ENCODE measurements at places on chromosomes 5 and 9.

DNA sequence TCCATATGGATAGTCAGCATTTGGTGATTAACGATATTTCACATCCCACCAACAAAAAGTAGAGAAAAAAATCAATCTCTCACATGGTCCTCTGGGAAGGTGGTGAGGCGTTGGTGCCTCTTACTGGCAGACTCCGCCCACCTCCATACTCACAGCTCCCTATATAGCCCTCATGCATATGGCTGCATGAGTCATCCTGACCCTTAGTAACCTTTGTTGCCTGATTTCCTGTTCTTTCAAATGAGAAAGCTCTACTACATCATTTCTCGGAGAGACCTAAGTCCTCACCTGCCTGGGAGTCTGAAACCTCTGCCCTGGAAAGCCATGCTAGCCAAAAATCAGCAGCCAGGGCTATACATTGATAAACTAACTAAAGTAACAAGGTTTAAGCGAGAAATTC is 33.3 kb upstream of the ABCA1 start:
- DNase-seq: peak; percentile 95

- DNase-seq: peak; percentile 63
Observed at GRCh38 chr5:54360089-54360488, 49.7 kb upstream of the ARL15 start.

GRCh38 chr5:92518318-92518904 is 1062.6 kb downstream of the NR2F1-AS1 start:
- peak; percentile 50 for DNase-seq

DNA sequence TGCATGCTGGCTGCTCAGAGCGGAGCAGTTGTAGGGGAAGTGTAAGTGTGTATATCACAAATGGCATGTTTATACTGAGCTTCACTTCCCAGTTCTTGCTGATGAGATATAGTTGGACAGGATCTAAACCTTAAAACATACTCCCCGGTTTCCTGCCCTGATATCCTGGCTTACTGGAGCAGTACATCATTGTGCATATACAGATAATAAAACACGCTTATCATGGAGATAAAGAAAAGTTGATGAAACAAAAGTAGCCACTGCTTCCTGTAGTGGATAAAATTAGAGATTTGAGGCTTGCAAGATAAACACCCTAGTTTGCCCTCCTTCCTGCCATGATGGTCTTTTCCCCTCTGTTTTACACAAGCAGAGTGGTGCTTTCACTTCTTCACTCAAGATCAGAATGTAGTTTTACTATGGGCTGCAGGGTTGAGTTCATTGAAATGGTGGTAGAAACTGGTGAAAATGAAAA is 15.0 kb downstream of the NPR3 start:
- DNase-seq: no peak

- no peak for DNase-seq
Observed at GRCh38 chr5:17213938-17214337, 3.5 kb upstream of the BASP1 start.

DNA sequence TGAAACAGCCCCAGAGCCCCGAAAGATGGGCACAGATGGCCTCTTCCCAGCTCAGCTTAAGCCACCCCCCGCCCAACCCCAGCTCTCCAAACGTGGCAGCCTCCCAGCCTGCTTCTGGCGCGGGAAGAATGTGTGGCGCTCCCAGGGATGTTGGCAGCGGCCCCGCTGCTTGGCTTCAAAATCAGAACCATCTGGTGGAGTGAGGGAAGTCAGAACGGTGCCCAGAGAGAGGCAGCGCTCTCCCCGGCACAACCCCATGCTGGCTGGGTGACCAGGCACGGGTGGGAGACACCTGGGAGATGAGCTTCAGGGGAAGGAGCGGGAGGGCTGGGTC is 72.7 kb upstream of the ORM1 start:
- no peak for DNase-seq

DNA sequence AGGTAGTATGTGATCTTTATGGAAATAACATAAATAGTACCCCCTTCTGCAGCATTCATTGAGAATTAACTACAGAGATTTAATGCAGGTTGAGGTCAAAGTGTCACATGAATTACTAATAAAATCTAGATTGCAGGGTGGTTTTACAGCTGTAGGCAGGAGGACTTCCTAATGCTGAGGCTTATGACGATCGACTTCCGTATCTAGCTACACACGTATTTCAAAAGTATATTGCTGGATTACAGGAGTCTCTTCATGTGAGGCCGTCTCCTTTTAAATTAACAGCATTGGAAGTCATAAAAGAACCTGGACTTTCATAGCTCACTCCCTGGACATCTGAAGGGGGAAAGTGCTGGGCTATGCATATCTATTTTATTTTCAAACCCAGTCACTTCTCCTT is 180.9 kb downstream of the OSTF1 start:
- DNase-seq: no peak

GRCh38 chr5:15936505-15937245 is 242.9 kb downstream of the MARCHF11 start:
- DNase-seq: no peak

DNA sequence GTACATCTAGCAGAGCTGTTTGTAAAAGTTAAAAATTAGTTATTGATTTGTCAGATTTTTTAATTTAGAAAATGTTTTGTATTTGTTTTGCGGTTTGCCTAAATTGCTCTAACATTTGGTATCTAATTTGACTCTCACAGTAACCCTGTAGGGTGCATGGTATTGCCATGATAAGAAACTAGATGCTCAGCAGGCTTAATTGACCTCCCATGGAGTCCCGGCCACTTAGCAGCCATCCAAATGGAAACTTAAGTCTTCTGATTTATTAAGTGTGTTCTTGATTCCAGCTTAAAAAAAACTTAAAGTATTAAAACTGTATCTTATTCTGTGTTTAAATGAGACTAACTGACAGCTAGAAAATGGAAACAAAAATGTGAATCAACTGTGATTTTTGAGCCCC is 54.5 kb downstream of the CAST start:
- no peak for DNase-seq

GRCh38 chr5:135494196-135494595 is 41.6 kb downstream of the NEUROG1 start:
- no peak for DNase-seq

GRCh38 chr9:35615981-35616680 is 2.1 kb downstream of the CD72 start:
- no peak for DNase-seq

DNA sequence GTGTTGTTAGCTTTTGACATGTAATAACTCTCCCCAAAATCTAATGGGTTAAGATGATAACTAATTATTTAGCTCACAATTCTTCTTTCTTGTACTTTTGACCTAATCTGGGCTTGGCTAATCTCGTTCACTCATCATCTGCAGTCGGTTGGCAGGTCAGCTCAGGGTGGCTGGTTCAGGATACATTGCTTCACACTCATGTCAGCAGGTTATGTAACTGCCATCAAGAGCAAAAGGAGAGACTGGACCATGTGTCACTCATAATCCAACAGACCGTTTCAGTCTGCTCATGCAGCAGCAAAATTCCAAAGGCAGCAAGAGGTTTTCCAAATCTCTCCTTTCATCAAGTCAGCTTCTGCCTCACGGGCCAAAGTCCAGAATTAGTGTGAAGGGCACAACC is 998.4 kb upstream of the CTNND2 start:
- DNase-seq: peak; percentile 16

DNA sequence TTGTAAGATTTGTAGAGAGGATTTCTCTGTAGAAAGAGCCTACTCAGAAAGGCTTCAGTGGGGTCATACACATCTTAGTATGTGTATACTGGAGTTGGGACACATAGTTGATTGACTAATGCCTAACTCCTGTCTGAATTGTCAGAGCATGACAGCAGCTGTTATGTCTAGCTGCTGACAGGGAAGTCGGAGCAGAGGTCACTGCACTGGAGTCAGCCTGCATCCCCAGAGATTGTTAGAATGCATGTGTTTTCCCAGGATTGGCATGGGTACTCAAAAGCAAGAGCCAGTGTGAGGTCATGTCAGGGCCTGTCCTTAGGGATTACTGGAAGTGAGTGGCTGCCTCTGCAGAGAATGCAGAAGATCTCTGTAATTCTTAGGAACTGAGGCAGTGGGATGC is 82.7 kb downstream of the ITGA1 start:
- peak; percentile 61 for DNase-seq

- DNase-seq: peak; percentile 90
Observed at GRCh38 chr9:98861781-98862504, 54.5 kb downstream of the GALNT12 start.
